Pulmonary artery endothelial cell (primary cell): ENCODE measurements at places on chromosomes 1 and 21. TPM values are rescaled to one million over a fixed set of nuclear protein-coding genes. Genes with fewer than 3 reads are reported as not detected.

DNA sequence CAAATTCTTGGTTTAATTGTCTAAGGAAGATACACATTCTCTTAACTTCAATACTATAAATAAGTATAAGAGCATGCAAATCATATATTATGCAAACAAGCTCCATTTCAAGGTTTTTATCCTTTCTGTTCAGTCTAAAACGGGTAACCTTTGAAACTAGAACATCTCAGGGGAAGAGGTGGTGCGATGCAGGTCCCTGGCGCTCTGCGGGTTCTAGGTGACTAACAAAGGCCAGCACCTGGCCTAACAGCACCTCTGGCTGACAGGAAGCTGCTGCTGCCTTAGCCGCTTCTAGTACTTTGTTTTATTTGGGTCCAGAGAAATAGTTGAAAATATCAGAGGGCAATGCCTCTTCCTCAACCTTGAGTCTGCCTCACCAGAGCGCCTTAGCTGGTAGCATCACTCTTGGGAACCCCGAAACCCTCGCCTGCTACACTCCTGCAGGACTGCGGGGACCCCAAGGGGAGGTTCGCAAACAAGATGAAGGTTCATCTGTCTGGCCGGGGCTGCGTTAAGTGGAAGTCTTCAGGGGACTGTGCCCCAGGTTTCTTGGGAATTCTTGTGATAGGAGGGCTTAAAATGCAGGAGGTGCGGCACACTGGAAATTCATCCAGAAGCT, 45.5 kb downstream of the PRDM15 start:
- no peak for DNase-seq

- no peak for DNase-seq
These were observed 27.7 kb downstream of the VANGL2 start for GRCh38 chr1:160428053-160428452.

- DNase-seq, result peak; percentile 15
These were observed 517 bp downstream of the LRIG2 start for GRCh38 chr1:113073479-113073950.

- no peak for DNase-seq
These were observed 12.5 kb downstream of the IQGAP3 start for GRCh38 chr1:156559797-156560385.

DNA sequence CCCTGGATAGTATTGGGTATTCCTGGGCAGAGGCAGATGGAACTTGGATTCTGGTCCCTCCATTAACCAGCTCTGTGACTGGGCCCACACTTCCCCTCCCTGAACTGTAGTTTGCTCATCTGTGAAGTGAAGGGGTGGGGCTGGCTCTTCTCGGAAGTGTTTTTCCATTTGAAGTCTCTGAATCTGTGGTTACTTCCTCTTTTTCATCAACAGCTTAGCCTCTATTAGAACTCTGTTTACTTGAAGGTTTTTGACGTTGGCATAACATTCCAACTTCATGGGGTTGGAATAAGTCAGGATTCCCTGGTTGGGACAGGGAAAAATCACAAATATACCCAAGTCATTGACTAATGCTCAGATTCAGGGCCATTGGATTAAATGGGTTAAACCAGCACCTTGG, 3.6 kb downstream of the KIAA0040 start:
- no peak for DNase-seq

GRCh38 chr1:68322837-68323687, 90.7 kb upstream of the WLS start:
- DNase-seq, result no peak

DNA sequence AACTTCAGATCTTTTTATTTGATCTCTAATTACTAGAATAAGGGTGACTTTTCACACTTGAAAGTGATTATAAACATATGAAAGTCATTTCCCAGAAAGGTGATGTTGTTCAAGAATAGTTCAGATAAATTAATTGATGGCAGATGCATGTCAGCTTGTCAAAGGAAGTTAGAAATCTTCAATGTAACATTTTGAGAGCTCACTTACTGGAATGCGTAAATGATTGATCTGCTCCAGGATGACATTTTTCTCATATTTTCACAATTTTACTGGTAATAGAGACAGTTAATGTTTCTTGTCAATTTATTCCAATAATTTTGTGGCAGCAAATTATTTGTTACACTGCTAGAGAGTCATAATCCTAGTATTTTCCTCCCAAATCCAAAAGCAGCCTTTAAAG, 424.2 kb downstream of the PLA2G4A start:
- DNase-seq, result no peak

DNA sequence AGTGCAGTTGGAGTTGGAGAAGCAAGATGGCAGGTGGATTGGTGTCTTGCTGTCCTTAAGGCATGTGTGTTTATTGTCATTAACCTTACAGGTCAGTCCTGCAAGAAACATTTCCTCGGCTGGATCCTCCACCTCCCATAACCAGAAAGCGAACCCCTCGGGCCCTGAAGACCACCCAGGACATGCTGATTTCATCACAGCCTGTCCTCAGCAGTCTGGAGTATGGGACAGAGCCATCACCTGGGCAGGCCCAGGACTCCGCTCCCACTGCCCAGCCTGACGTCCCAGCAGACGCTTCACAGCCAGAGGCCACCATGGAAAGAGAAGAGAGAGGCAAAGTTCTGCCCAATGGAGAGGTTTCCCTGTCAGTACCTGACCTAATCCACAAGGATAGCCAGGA, 1.6 kb downstream of the C1orf226 start:
- no peak for DNase-seq

DNA sequence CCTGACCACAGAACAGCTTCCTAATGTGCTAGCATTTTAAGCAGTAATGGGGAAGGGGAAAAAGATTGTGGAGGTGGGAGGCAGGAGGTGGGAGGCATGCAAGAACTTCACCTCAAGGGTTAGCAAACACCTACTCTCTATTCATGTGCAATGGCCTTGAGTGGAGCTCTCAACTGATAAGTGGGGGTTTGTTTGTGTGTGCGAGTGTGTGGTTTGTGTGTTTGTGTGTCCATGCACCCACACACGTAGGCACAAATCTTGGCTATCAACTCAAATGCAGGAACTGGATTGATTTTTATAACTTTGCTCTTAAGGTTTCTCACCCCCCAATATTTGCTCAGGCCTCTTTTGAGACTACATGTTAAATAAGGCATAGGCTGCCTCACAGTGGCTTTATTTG, 78.6 kb downstream of the SYT6 start:
- no peak for DNase-seq

DNA sequence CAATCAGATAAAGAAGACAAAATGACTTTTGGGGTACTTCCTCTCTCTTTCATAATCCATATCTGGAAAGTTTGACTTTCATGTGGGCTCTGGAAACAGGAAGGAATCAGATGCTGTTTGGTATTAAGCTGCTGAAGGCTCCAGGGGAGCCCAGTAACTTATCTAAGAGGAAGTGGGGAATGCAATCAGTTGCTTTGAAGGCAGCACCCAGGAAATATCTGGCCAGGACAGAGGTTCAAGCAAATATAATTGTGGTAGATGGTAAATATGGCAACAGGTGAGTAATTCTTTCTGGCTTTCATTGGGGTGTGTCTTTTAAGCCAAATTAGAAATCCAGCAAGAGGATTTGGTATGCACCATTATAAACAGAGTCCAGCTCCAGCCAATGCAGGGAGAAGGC, 44.4 kb downstream of the COLGALT2 start:
- DNase-seq, result no peak

- no peak for DNase-seq
These were observed 9.5 kb downstream of the SLC45A3 start for GRCh38 chr1:205670611-205671430.

DNA sequence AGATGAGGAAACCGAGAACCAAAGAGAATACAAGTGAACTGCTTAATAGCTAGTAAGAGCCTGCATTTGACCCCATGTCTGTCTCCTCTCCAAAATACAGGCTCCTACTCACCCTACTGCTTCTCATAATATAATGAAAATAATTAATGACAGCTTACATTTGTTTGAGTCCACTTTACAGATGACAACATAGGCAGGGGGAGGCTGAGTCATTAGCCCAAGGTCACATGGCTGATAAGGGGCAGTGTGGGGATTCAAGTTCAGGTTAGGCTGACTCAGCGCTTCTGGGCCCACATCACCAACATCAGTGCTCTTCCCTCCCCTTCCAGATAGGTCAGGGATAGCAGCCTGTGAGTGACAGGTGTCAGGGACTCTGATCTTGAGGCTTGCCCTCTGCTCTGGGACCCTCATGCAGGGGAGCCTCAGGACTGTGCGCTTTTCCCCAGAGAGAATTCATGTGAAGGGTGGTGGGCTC, 16.2 kb downstream of the AZIN2 start:
- no peak for DNase-seq

GRCh38 chr21:37292041-37292440, 24.9 kb upstream of the VPS26C start:
- no peak for DNase-seq

Gene DHX9
- total RNA-seq, result 190 and 272 TPM in 2 replicates

Gene RGS16
- total RNA-seq, result under 0.01 TPM in 1 of 2 replicates, not detected in the other

Gene NBPF19
- total RNA-seq, result 2.7 and 3.8 TPM in 2 replicates

Gene CA6
- total RNA-seq, result not detected in 2 replicates

Gene STIL
- 8.4 and 15.8 TPM in 2 replicates for total RNA-seq

Gene ITGB2
- total RNA-seq, result 0.07 and 0.13 TPM in 2 replicates

Gene SUCO
- 17.1 and 21.8 TPM in 2 replicates for total RNA-seq

Gene MMP23B
- 0.33 TPM in 1 of 2 replicates, not detected in the other for total RNA-seq

Gene GJA9
- total RNA-seq, result 0.07 TPM in 1 of 2 replicates, not detected in the other

Gene HSPG2
- total RNA-seq, result 841 and 1,405 TPM in 2 replicates

Gene ALX3
- not detected in 2 replicates for total RNA-seq
